ENCODE measurements at places on chromosomes 11 and 22. TPM values are rescaled to one million over a fixed set of nuclear protein-coding genes. Genes with fewer than 3 reads are reported as not detected.

- no peak overlapping the region for H3K27ac ChIP-seq
- H3K36me3 ChIP-seq, result no peaks in the 10 kb centered on the region
- no peak overlapping the region for H3K4me3 ChIP-seq
- H3K4me1 ChIP-seq, result peaks cover 13% of the 10 kb centered on the region
These were observed 11.5 kb downstream of the RRAS2 start for GRCh38 chr11:14347494-14347893.

DNA sequence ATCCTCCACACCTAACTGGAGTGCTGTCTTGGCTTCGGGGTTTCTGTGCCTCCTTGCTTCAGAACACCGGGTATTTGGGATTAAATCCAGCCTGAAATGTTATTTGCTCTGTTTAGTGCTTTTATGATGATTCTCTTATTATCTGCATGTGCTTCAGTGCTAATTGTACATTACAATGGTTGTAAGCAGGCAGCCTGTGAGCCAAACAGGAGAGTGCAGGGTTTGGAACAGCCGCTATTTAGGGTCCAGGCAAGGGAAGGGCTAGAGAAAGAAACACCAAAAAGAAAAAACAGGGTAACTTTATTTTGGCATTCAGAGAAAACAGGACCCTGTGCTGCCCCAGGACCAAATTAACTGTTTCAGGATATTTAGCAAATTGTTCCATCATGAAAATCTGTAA lies 72.7 kb downstream of the RCN1 start:
- no peak overlapping the region for H3K27ac ChIP-seq
- peaks cover 5% of the 10 kb centered on the region for H3K27me3 ChIP-seq
- no peak overlapping the region for H3K4me3 ChIP-seq

DNA sequence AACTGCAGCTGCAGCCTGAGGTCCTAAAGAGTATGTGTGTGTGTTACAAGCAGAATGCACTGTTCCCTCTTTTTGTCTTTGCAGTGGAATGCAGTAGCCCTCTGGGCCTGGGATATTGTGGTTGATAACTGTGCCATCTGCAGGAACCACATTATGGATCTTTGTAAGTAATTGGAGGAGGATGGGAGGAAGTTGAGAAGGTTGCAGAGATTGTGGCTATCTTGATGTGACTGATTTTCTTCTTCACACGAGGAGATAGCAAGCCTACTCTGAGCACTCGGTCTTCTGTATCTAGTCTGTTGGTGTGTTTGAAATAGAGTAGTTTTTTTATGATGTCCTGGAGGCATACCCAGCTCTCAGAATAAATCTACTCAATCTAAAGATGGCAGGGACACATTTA lies 2.3 kb downstream of the RBX1 start:
- peaks cover 33% of the 10 kb centered on the region for H3K4me1 ChIP-seq
- no peak overlapping the region for H3K4me3 ChIP-seq
- no peaks in the 10 kb centered on the region for H3K27me3 ChIP-seq
- no peak overlapping the region for H3K27ac ChIP-seq
- DNase-seq, result no peak

GRCh38 chr11:131694526-131695424 lies 324.4 kb downstream of the NTM start:
- no peaks in the 10 kb centered on the region for H3K36me3 ChIP-seq
- no peak for DNase-seq
- no peaks in the 10 kb centered on the region for H3K27me3 ChIP-seq
- H3K4me3 ChIP-seq, result no peak overlapping the region
- H3K4me1 ChIP-seq, result no peaks in the 10 kb centered on the region
- no peak overlapping the region for H3K27ac ChIP-seq

- no peak overlapping the region for H3K27ac ChIP-seq
- H3K27me3 ChIP-seq, result no peaks in the 10 kb centered on the region
- no peaks in the 10 kb centered on the region for H3K36me3 ChIP-seq
- no peak for DNase-seq
- H3K4me1 ChIP-seq, result no peaks in the 10 kb centered on the region
- H3K4me3 ChIP-seq, result no peak overlapping the region
These were observed 32.4 kb downstream of the GALNT18 start for GRCh38 chr11:11589437-11589836.

- no peak overlapping the region for H3K4me3 ChIP-seq
- no peaks in the 10 kb centered on the region for H3K4me1 ChIP-seq
- DNase-seq, result no peak
- H3K36me3 ChIP-seq, result no peaks in the 10 kb centered on the region
These were observed 16.2 kb upstream of the OR52I2 start for GRCh38 chr11:4565371-4565770.

The EMID1 gene
- total RNA-seq, result not detected

DNA sequence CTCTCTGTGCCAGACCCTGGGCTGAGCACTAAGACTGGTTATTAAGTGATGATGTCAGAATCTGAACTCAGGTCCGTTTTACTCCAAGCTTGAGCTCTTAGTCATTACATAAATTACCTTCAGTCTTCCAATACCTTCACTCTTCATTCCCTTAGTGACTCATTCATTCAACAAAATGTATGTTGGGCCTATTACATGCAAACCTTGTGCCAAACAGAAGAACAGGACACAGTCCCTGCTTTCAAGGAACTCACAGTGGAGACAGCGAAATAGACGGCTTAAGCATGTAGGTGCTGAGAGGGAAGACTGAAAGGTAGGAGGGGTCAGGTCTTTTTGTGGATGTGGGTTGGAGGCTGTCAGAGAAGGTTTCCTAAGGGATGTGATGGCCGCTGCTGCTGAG lies 3.3 kb downstream of the KCTD14 start:
- DNase-seq, result no peak
- no peak overlapping the region for H3K4me3 ChIP-seq
- peaks cover 3% of the 10 kb centered on the region for H3K27me3 ChIP-seq
- no peak overlapping the region for H3K27ac ChIP-seq
- no peaks in the 10 kb centered on the region for H3K4me1 ChIP-seq

The C22orf42 gene
- total RNA-seq, result not detected

DNA sequence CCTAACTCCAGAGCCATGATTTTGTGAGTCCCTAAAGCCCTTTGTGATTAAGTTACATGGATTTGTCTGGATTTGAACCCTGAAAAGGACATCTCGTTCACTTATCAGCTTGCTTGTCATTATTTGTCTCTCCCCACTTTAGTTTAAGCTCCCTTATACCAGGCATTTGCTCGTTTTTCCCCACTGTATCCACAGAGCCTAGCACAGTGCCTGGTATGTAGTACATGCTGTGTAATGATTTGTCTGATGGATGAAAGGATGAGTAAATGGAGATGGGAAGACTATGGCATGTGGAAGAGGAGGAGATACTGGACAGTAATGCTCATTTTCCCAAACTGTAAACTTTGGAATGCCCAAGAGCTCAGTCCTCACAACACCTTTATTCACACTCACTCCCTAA lies 9.2 kb upstream of the MCHR1 start:
- no peak overlapping the region for H3K4me3 ChIP-seq
- no peak overlapping the region for H3K27ac ChIP-seq
- no peak for DNase-seq
- no peaks in the 10 kb centered on the region for H3K27me3 ChIP-seq
- H3K4me1 ChIP-seq, result no peaks in the 10 kb centered on the region
- H3K36me3 ChIP-seq, result no peaks in the 10 kb centered on the region

DNA sequence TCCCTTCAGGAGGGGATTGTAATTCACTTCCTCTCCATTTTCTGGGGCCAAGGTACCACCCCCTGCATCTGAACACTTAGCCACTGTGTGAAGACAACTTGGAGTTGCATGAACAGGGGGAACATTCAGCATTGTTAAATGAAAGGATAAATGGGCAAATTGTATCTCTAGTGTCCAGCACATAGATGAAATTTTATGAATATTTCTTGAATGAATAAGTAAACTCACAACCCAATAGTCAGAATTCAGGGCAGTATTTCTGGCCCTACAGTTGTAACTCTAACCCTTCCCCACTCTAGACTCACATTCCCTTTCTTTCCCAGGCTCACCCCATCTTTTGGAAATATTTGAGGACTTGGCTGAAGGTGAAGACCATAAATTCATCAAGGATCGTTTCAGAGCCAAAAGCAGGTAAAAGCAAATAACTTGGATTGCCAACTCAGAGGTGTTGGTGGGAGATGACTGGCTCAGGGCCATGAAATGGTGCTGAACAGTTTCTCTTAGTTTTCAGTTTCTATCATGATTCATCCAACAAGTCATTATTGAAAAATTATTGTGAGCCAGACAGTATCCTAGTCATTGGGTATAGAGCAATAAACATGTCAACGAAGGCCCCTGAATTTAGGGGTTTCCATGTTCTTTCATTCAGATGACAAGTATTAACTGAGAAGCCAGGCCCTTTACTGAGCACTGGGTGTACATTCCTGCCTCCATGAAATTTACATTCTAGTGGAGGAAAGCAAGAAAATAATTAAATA lies 33.3 kb upstream of the ZC3H12C start:
- H3K36me3 ChIP-seq, result no peaks in the 10 kb centered on the region
- H3K27ac ChIP-seq, result no peak overlapping the region
- no peaks in the 10 kb centered on the region for H3K4me1 ChIP-seq
- H3K4me3 ChIP-seq, result no peak overlapping the region

The CCDC82 gene
- total RNA-seq, result 42.8 TPM

Measured in CD4-positive, alpha-beta memory T cell (primary cell).